ENCODE measurements at places on chromosomes 7 and 10. TPM values are rescaled to one million over a fixed set of nuclear protein-coding genes. Genes with fewer than 3 reads are reported as not detected.

The PPP1R17 gene
- not detected for total RNA-seq

DNA sequence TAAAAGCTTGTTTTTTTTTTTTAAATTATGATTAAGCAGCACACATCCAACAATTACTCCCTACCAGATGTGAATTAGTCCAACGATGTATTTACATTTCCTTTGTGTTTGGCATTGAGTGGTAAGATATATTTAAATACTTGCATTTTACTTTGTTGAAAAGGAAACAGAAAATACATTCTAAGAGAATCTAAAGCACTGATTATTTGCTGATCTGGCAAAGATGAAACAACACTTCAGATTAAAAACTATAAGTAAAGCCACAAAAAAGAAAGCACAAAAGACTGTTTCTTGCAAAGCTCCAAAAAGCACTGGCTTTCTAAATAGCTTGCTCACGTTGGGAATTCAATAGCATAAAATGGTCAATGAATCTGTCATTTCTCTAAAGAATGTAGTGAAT, 466.5 kb downstream of the PHTF2 start:
- DNase-seq, result no peak

The NOD1 gene
- total RNA-seq, result 2.9 TPM

The FRAT1 gene
- 1.1 TPM for total RNA-seq

GRCh38 chr10:48496831-48497779, 107.8 kb downstream of the ARHGAP22 start:
- peak; percentile 72 for DNase-seq

The SGCE gene
- total RNA-seq, result 29.5 TPM

The TCAF2 gene
- 2.0 TPM for total RNA-seq

DNA sequence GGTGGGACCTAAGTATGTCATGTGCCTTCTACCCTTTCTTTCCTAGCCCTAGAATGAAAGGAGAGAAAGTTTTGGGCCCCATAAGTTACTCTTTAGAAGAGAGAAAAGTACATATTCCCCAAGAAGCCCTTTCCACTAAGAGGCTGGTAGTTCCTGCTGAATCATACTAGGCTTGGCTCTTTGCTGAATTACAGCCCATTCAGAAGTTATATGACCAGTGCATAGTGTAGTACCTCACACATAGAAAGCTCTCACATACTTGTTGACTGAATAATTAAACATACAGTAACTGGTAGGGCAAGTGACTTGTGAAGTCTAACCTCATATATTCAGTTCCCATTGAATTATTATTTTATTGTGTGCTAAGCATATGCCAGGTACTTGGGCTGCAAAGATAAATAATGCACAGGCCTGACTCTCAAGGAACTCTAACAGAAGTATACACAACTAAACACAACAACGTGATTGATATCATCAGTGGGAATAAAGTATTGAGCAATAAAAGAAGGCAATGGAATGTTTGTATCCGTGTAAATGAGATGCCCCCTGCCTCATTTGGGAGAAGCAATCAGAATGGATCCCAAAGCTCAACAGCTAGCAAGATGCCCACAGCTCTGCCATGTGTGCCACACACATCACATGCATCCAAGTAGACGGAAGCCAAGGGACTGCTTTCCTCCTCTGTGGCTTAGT, 38.9 kb upstream of the UBN2 start:
- DNase-seq, result no peak

GRCh38 chr7:107201795-107202450, 33.1 kb downstream of the HBP1 start:
- peak; percentile 22 for DNase-seq

The DNAH11 gene
- 2.4 TPM for total RNA-seq

The FAM25C gene
- not detected for total RNA-seq

The PRLHR gene
- not detected for total RNA-seq

The EBF3 gene
- total RNA-seq, result 0.11 TPM

Data from HFFc6 (cell line).